ENCODE measurements at places on chromosomes 2 and 18.

GRCh38 chr18:26677957-26678356 is 129.6 kb upstream of the KCTD1 start:
- no peak for DNase-seq

GRCh38 chr2:230068016-230068650 is 591 bp downstream of the SLC16A14 start:
- peak; percentile 63 for DNase-seq

DNA sequence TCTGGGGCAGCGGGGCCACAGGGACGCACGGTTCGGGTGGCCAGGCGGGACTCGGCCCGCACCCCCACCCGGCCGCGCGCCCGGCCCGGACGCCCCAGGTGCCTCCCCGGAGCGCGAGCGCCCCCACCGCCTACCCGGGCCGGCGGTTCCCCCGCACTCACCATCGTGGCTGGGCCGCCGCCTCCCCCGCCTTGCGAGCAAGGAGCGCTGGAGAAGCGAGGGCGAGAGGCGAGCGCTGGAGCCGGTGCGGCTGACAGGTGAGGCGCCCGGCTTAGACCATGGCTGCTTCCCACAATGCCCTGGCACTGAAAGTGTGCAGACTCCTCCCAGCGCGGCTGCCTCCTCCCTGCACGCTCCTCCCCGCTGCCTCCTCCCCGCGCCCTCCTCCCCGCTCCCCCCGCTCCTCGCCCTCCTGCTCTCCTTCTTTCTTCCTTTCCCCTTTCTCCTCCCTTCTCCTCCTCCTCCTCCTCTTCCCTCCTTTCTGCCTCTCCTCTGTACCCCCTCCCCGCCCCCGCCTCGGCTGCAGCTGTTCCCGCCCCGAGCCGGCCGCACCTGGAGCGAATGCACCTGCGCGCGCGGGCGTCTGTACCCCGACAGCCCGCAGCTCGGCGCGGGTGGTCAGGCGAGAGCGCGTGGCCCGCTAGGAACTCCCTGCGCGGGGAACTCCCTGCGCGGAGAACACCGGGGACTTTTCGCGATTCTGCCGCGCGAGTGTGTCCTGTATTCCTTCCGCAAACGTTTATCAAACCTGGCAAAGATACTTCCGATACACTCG is at the start of gene AP1S3:
AP1S3 (minus strand) TSS at position 296 of the 775 bp plus-strand sequence; CDS start at position 164, 132 bp downstream.
- peak; percentile 42 for DNase-seq

DNA sequence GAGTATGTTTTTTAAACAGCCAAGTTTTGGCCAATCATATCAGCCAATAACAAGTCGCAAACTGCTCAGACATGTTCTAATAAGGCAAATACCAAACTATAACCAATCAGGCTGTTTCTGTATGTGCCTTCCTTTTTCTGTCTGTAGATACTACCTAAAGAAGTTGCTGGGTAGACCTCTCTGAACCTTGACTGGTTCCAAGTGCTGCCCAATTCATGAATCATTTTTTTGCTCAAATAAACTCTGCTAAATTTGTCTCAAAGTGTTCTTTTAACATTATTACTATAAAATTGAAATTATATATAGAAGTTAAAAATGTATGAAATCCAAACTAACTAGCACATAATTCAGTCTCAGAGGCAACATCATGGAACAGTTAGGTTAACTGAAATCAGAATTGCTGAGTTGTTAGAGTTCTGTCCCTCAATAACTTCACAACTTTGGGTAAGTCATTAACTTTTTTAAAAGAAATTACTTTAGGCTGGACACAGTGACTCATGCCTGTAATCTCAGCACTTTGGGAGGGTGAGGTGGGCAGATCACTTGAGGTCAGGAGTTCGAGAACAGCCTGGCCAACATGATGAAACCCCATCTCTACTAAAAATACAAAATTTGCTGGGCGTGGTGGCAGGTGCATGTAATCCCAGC is 4.9 kb upstream of the TTC21B start:
- DNase-seq = no peak

- DNase-seq = no peak
Observed at GRCh38 chr2:62643100-62643471, 62.4 kb upstream of the EHBP1 start.

DNA sequence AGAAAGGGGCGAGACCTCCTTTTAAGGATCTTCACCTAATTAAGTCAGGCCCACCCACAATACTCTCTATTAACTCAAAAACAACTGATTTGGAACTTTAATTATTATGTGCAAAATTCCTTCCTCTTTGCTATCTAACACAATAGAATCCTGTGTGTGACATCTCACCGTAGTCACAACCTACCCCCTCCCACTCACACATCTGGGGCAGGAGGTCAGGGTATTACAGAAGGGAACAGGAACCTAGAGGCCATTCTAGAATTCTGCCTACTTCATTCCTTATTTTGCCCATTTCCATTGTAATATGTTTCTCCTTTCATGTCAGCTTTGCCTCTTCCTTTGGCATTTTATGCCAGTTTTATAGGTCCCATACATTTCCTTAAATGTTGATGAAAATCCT is 829.3 kb upstream of the ID2 start:
- DNase-seq = no peak

GRCh38 chr18:10094154-10094553 is 180.3 kb downstream of the VAPA start:
- DNase-seq = no peak

- DNase-seq = no peak
Observed at GRCh38 chr2:47196046-47196445, 40.9 kb upstream of the STPG4 start.

GRCh38 chr2:137411585-137411984 is 552.7 kb upstream of the HNMT start:
- no peak for DNase-seq

Data from right lung (tissue), 10 donors.